A549 (cell line): ENCODE measurements at places on chromosomes 16 and 17. TPM values are rescaled to one million over a fixed set of nuclear protein-coding genes. Genes with fewer than 3 reads are reported as not detected.

Gene MAP3K3
- 10.9 to 12.6 TPM (median 11.2 TPM) in 3 replicates for polyA plus RNA-seq

Gene RNF43
- polyA plus RNA-seq, result 1.6 to 2.6 TPM (median 2.5 TPM) in 3 replicates

GRCh38 chr16:66904846-66905632 lies 13.6 kb downstream of the CDH16 start:
- no peak for DNase-seq

Gene FBXW10
- polyA plus RNA-seq, result 3.2 to 5.0 TPM (median 3.8 TPM) in 3 replicates

Gene TERB1
- 0.12 to 0.18 TPM (median 0.17 TPM) in 3 replicates for polyA plus RNA-seq

Gene CDR2L
- polyA plus RNA-seq, result 26.9 to 34.0 TPM (median 30.0 TPM) in 3 replicates

- DNase-seq, result peak; percentile 52
These were observed 66.8 kb downstream of the DNAH3 start for GRCh38 chr16:21083729-21084268.

- no peak for DNase-seq
These were observed 1.0 kb upstream of the C16orf74 start for GRCh38 chr16:85751698-85752501.

GRCh38 chr16:68722119-68723024 lies 14.7 kb upstream of the CDH1 start:
- no peak for DNase-seq

Gene MYO15A
- polyA plus RNA-seq, result 0.07 to 0.36 TPM (median 0.26 TPM) in 3 replicates

GRCh38 chr16:2838928-2839327 lies 8.8 kb downstream of the ZG16B start:
- DNase-seq, result peak; percentile 88

DNA sequence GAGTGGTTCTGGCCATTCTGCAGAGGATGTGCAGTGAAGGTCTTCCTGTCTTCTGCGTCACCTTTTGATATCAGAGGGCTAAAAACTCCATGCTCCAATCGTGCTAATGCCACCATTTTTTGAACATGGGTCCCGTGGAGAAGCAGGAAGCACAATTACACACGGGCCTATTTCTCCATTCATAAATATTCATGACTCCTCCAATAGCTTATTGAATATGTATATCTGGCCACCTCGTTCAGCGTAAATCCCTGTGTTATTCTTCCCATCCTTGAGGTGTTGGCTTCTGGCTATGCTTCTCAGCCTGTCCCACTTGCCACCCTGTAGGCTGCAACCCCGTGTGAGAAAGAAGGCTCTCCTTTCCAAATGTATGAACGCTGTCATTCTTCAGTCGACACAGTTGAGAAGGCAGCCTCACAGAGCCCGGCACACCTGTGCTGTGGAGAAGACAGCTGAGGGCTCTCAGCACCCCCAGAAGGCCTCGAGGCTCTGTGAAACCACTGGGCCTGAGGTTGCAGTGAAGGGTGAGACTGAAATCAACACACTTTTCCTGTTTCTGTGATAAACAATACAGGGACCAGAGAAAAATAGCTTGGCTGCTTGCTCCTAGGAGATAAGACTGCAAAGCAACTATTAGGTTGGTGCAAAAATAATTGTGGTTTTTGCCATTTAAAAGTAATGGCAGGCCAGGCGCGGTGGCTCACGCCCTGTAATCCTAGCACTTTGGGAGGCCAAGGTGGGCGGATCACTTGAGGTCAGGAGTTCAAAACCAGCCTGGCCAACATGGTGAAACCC lies 4.9 kb upstream of the ANKRD40CL start:
- no peak for DNase-seq

Gene NPB
- polyA plus RNA-seq, result 0.29 to 0.45 TPM (median 0.38 TPM) in 3 replicates

GRCh38 chr17:37592291-37592690 lies 16.9 kb downstream of the SYNRG start:
- no peak for DNase-seq

GRCh38 chr17:81995463-81996231 lies 18.2 kb downstream of the ASPSCR1 start:
- no peak for DNase-seq

- no peak for DNase-seq
These were observed 49.5 kb downstream of the BMERB1 start for GRCh38 chr16:15483857-15484256.

Gene RNF227
- polyA plus RNA-seq, result 1.7 to 4.1 TPM (median 3.7 TPM) in 3 replicates

Gene FNDC8
- polyA plus RNA-seq, result not detected in 3 replicates

Gene KCNJ2
- 0.12 to 0.17 TPM (median 0.14 TPM) in 3 replicates for polyA plus RNA-seq

- no peak for DNase-seq
These were observed 283.6 kb downstream of the ABCC12 start for GRCh38 chr16:47872225-47872624.
